ENCODE measurements at places on chromosomes 13 and 19.
A peak's percentile ranks its signal among the peaks of the same experiment; 100 is the strongest.

GRCh38 chr19:49149652-49150105 lies 5.5 kb downstream of the HRC start:
- DNase-seq: no peak

GRCh38 chr13:95301968-95302393 lies 730 bp upstream of the ABCC4 start:
- DNase-seq: peak; percentile 11

- DNase-seq: no peak
Measured at GRCh38 chr19:17370026-17370587, 7.0 kb downstream of the PLVAP start.

- no peak for DNase-seq
Measured at GRCh38 chr19:17718550-17718946, 732 bp upstream of the MAP1S start.

GRCh38 chr19:8023371-8023770 lies 17.9 kb upstream of the ELAVL1 start:
- DNase-seq: no peak

DNA sequence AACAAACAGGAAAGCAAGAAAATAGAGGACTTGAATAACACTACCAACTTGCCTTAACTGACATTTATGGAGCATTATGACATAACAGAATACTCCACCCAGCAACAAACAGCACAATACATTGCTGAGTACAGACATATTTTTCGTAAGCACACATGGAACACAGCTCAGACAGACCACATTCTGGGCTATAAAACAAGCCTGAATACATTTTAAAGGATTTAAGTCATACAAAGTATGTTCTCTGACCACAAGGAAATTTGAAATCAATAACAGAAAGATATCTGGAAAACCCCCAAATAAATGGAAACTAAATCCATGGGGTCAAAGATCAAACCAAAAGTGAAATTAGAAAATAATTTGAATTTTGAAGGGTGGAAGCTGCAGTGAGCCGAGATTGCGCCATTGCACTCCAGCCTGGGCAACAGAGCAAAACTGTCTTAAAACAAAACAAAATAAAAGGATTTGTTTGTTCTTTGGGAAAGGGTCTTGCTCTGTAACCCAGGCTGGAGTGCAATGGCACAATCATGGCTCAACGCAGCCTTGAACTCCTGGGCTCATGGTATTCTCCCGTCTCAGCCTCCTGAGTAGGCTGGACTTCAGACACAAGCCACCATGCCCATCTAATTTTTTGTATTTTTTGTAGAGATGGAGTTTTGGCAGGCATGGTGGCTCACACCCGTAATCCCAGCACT lies 5.6 kb downstream of the ZDHHC20 start:
- DNase-seq: no peak

DNA sequence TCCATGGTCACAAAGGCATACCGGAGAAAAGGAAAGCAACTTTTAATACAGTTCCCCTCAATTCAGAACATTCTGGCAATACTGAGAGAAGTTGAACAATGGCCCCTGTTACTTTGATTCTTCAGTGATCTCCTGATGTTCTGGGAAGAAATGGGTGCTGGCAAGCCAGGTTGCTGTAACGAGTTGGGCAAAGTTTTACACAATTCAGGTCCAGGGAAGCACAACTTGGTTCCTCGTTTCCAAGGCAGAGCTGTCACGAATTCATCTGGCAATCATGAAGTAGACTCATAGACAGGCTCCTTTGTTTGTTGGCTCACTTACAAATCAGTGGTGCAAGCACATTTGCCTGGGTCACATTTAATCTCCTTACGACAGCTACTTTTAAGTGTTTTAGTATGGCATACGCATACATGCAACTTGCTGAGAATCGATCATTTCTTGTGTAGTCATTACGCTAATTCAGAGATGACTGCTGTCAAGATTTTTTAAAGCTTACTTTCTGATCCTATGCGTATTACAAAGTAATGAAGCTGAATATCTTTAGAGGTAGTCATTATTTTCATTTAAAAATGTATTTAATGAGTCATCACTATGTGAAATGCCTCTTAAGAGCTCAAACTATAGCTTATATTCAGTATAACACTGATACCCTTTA lies 174.7 kb downstream of the GPC5 start:
- DNase-seq: no peak

DNA sequence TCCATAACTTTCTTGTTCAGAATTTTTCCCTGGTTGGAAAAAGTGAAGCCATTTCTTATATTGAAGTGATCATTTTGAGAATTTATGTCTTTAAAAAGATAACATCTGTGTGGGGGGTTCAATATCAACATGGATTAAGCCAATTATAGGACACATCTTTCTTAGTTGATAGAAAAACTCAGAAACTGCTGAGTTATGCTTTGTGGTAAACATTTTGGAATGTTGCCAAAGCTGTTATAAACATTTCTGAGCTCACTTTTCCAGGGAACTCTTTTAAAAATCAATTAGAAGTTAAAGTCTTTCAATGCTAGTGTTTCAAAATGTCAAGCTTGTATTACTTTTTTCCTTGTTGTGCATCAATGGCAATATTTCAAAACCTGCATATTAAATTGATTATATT lies 248.8 kb downstream of the DACH1 start:
- no peak for DNase-seq

- no peak for DNase-seq
Measured at GRCh38 chr13:46202188-46202795, 9.4 kb upstream of the LRRC63 start.

DNA sequence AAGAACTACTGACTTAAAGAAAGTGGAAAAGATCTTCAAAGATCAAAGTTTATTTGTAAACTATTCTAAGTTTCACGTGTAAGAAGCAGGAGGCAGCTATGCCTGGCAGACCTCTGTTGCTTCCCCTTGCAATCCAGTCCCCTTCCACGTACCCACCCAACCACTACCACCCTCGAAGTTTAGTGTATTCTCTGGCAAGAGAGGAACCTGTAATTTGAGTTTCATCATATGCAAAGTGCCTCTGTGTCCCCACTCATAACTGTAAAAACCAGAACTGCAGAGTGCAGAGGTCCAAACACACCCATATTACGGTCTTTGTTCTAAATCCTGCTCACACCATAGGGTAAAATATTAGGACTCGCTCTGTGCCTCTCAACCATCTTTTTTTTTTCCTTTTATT lies 75.8 kb upstream of the FRY start:
- DNase-seq: no peak

- DNase-seq: no peak
Measured at GRCh38 chr19:9818175-9818733, 625 bp downstream of the FBXL12 start.

DNA sequence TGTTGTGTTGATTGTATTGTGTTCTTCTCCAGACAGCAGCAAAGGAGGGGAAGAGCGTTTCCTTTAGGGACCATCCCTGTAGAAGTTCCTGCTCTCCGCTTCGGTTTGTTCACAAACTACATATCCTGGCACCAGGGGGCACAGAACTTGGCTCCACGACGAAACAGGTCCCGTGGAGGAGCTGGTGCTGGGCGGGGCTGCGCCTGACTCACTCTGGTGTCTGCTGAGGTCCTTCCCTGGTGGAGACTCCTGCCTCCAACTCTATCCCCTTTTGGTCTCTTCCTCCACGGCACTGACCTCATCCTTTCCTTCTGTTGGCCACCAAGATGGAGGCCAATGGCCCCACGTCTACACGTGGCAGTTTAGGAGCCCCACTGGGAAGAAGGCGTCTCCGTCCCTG lies 14.7 kb downstream of the TMPRSS9 start:
- DNase-seq: no peak

DNA sequence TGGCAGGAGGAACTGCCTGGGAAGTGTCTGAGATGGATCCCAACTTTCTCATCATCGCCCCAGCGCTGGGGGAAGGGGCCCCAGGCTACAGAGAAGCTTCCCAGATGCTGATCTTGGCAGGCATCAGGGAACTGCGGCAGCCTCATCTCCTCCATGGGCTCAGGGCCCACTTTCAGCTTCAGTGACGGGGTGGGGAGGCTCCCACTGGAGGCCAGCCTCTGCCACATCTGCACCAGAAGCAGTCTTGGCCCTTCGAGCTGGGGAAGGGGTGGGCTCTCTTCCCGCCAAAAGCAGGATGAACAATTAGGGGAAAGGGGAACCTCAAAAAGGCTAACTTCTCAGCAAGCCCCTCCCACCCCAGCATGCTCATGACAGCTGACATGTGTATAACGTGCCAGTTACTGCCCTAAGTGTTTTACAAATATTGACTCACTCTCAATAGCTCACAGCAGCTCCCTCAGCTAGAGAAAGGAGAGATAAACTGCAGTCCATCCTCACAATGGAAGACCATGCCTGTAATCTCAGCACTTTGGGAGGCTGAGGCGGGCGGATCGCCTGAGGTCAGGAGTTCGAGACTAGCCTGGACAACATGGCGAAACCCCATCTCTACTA lies 7.1 kb upstream of the S1PR2 start:
- DNase-seq: no peak

DNA sequence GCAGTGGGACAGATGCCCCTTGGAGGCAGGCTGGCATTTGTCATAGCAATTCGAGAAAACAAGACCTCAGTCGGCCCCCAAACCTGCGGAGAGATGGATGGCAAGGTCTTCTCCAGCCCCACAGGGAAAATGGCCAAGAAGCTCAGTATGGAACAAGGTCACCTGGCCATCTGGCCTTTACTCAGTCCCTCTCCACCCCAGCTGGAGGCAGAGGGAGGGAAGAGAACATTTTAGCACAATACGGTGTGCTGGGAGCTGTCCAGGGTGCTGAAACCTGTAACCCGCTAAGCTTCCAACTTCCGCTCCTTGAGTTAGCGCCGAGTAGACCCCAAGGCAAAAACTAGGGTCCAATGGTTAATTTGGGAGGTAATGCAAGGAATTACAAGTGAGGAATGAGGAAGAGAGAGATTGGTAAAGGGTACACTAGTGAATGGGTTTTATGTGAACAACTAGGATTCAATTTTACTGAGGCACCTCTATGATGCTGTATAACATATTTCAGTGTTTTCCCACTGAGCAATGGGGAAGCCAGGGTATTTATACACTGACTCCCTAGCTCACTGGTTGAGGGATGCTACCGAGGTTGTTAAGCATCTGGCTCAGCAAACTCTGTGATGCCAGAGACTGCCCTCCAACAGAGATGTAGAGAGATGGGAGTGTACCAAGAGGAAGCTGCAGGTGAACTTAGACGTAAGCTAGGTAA lies 64.3 kb downstream of the CACNA1A start:
- peak; percentile 35 for DNase-seq

DNA sequence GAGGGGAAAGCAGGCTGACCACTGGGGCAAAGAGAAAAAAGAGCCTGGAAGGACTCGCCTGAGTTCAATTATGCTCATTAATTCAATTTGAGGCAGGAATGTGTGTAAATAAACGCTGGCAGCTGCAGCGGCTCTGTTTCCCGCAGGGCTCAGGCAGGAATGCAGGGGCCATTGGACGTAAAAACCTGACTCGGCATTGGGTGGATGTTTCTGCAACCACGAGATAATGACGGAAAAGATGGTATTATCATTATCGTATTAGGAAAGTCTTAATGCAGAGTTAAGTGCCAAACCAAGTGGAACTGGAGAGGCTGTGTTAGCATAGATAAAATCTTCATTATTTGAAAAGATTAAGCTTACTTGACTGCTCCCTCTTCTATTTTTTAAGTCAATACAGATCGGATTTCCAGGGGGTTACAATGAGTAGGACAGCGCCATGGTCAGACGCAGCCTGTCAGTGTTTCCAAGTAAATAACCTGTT lies 169.8 kb downstream of the SHISA2 start:
- DNase-seq: no peak

DNA sequence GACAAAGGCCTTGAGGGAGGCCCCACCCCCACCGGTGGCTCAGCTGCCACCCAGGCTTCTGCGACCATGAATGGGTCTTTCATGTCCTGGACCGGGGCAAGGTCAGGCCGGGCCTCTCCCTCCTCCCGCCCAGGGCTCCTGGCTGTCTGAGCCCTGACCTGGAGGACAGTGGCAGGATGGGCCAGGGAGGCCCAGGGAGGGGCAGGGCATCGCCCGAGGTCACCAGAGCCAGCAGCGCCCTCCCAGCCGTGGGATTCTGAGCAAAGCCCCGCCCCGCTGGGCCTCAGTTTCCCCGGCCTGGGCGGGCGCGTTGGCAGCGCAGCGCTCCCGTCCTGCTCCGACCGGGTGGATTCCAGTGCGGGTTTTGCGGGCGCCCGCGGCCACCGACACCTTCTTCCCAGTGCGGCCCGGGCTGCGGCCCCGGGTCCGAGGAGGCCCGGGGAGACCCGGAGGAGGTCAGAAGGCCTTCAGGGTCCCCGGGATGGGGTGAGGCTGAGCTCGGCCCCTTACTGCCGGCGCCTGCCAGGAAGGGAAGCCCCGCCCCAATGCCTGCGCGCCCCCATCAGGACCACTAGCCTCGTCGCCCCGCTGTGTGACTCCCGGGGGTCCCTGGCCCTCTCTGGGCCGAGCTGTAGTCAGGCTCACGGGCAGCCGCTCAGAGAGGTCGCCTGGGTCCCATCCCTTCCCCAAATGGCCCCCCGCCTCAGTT lies 24.6 kb upstream of the SEMA6B start:
- DNase-seq: peak; percentile 41

GRCh38 chr13:74573654-74574053 lies 439.4 kb upstream of the KLF12 start:
- peak; percentile 10 for DNase-seq

DNA sequence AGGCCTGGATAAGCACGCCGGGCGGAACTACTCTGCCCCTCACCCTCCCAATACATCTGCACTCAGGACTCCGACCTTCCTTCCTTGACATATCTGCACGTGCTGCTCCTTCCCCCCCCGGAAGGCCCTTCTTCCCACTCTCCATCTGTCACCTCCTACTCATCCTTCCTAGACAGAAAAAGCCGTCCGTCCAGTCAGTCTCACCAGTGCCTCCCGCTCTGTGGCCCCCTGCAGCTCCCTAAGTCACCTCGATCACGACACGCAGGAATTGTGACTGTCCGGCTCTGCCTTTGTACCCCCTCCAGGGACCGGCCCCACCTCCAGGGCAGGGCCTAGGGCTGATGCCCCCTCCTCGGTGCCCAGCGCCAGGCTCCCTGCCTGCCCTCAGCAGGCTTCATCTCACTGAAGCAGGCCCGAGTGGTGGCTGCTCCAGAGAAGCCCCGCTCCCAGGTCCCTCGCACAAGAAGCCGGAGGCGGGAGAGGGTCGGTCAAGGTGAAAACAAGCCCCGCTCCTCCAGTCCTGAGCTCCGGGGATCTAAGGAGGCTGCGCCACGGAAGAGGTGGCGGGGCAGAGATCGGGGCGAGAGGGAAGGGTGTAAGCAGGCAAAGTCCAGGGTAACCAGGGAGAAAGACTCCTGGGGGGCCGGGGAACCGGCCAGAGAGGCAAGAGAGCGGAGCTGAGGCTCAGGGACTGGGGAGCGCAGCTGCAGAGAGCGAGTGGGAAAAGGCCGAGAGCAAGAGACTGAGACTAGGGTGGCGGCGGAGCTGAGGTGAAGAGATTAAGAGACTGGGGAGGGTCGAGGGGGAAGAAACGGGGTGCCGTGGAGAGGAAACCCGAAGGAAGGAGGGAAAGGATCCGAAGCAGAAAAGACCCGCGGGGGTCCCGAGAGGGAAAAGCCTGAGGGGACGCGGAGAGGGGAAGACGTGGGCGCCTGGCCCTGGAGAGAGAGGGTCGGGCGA lies 1.1 kb downstream of the PPP6R1 start:
- DNase-seq: no peak

GRCh38 chr13:75959861-75960481 lies 323.8 kb downstream of the LMO7 start:
- no peak for DNase-seq

Data from stimulated activated CD4-positive, alpha-beta T cell treated with anti-CD3 and anti-CD28 coated beads, Interleukin-4, amount 100 ng/mL, for 48 hours (primary cell).